ENCODE measurements at places on chromosomes 16 and 17.

DNA sequence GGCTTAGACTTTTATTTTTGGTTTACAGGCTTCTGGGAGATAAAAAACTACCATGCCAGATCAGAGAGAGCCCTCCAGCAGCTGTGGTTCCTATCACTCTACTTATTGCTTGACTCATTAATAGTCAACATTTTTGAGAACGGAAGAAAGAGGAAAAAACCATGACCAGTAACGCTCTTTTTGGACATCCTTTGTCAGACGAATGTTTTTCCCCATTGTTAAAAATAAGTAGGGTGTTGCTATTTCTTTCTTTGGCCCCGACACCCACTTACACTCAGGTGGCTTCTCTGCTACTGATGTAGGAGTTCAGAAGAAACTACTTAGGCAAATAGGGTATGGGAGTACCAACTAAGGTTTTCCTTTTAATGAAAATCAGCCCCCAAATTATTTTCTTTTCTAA lies 27.5 kb downstream of the TVP23A start:
- no peak for DNase-seq

DNA sequence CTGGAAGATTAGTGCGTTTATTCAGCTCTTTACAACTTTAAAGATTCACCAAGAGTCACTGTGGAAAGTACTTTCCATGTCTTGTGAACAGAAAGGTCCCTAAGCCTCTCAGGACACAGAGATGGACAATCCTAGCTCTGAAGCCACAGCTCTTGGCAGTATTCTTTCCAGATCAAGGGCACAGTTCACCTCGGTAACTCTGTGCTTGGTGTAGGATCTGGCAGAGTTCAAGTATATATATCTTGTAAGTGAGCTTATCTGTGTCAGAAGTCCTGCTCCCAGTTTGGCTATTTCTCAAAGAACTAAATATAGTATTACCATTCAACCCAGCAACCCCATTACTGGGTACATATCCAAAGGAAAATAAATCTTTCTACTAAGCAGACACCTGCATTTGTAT lies 183.7 kb downstream of the CBLN1 start:
- DNase-seq, result no peak

GRCh38 chr17:10114931-10115535 lies 83.4 kb downstream of the GAS7 start:
- peak; percentile 92 for DNase-seq

GRCh38 chr16:53779186-53779585 lies 75.2 kb downstream of the FTO start:
- DNase-seq, result no peak

- DNase-seq, result no peak
Observed at GRCh38 chr17:55432358-55433028, 10.9 kb upstream of the MMD start.

DNA sequence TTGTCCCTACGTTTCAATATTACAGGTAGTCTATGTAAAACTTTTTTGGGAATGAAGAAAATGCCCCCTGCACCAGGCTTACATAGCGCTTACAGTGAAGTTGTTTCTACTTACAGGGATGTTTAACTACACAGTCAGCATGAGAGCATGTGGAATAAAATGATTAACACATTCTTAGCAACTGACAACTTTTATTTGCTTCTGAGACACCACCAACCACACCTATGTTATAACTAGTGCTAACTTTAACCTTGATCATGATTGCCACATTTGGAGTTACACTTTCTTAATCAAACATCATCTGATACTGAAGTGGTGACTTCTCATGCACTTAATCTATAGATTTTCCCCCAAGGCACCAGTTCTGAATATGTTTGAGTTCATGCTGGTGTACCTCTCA lies 20.3 kb upstream of the ZNF267 start:
- no peak for DNase-seq

- no peak for DNase-seq
Observed at GRCh38 chr16:55039042-55039441, 108.4 kb downstream of the IRX5 start.

DNA sequence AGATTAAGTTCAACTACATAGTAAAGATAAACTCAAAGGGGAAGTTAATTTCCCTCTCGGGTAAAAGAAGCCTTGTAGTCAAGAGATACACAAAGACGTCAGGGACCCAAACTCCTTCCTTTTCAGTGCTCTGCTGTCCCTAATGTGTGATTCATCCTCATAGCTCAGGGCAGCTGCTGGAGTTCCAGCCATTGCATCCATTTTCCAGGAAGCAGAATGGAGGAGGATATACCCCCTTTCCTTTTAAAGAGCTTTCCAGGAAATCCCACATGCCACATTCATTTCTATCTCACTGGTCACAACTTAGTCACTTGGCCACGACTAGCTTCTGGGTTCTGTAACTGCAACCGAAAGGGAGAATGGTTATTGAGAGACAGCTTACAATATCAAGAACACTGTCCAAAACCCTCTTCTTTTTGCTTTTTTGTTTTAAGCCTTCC lies 95.3 kb downstream of the SOCS1 start:
- DNase-seq, result no peak

- no peak for DNase-seq
Observed at GRCh38 chr16:74309789-74310781, 13.5 kb downstream of the PSMD7 start.

- no peak for DNase-seq
Observed at GRCh38 chr16:8852534-8852933, 16.3 kb downstream of the CARHSP1 start.

GRCh38 chr16:58265480-58266052 lies 29.3 kb downstream of the PRSS54 start:
- DNase-seq, result no peak

DNA sequence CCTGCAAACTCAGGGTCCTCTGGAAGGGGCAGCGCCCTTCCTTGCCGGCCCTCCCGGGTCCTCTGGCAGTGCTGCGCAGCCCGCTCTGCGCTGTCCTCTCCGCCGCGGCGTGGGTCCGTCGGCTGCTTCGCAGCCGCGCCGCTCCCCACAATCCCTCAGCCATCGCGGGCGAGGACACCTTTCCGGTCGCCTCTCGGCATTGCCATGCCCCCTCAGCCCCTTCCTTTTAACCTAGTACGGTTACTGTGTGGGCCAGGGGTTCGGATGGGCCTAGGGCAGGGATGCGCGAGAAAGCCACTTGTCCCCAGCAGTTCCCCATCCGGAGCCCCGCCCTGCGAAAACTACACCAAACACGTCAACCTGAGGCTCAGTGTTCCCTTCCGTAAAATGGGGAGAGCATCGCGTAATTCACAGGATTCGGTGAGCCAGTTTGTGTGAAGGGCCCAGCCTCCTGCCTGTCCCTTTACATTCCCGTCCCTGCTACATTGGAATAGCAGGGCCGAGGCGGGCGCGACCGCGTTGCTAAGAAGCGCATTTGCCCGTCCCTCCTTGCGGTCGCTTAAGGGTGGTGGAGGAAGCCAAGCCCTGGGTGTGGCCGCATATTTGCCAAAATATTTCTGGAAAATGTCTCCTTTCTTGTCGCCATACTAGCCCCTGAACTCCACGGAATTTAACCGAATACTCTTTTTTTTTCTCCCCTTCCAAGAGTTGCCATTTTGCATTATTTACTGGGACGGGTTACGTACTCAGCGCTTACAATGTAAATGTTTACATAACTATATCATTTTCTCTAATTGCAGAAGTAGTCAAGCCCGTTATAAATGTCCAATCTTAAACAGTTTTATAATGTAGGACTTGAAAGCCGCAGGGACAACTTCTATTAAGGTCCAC lies 13.2 kb downstream of the COPZ2 start:
- DNase-seq, result peak; percentile 37
